B cell (primary cell): ENCODE measurements at places on chromosomes 16 and 17. TPM values are rescaled to one million over a fixed set of nuclear protein-coding genes. Genes with fewer than 3 reads are reported as not detected.

DNA sequence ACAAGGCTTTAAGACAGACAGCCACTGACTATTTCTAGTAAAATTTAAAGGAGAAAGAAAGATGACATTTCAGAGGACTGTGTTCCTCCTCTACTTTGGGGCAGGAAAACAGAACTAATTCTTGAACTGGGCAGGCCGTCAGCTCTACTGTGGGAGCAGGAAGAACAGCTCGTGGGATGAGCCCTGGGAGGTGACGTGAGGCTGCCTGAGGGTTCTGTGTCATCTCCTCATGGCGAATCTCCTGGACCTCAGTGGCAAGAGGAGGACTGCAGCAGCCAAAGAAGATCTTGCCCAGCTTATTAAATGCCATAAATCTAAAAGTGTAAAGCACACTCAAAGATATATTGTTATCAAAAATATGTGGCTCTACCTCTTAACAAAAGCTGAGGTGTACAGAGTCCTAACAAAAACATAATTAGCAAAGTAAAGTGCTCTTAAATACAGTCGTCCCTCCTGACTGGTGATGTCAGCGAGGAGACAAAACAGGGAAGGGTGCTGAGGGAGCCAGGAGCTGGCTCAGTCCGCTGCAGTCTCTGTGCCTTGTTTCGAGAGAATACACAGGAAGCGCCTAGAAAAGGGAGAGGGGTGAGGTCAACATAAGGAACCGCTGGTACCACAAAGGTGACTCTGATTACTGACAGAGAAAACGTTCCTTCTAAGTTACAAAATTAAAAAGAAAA is 58.0 kb downstream of the CREBBP start:
- DNase-seq: no peak

DNA sequence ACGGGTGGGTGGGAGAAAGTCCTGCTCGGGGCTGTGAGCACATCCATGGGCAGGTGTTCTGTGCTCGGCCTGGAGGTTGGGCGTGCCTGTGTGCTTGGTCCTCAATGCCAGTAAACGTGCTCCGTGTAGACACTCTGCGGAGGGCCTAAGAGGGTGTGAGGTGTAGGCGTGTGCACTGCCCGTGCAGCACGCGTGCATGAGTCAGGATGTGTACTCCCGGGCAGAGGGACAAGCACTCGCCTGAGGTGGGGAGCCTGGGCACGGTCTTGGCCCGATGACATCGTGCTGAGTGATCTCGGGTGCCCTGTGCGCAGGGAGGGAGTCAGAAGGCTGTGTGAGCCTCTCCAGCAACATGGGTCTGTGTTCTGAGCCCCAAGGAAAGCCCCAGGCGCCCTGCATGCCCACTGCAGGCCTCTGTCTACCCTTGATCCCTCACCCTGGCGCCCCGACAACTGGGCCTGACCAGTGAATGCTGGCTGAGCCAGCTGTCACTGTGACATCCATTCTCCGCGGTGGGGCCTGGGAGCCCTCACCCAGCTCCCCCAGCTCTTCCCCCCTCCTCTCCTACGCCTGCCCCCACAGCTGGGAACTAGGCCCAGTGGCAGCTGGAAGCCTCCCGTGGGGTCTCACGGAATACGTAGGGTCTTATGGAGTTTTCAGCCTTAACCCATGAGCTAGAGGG is 23.5 kb upstream of the NXPH3 start:
- DNase-seq: peak; percentile 5

DNA sequence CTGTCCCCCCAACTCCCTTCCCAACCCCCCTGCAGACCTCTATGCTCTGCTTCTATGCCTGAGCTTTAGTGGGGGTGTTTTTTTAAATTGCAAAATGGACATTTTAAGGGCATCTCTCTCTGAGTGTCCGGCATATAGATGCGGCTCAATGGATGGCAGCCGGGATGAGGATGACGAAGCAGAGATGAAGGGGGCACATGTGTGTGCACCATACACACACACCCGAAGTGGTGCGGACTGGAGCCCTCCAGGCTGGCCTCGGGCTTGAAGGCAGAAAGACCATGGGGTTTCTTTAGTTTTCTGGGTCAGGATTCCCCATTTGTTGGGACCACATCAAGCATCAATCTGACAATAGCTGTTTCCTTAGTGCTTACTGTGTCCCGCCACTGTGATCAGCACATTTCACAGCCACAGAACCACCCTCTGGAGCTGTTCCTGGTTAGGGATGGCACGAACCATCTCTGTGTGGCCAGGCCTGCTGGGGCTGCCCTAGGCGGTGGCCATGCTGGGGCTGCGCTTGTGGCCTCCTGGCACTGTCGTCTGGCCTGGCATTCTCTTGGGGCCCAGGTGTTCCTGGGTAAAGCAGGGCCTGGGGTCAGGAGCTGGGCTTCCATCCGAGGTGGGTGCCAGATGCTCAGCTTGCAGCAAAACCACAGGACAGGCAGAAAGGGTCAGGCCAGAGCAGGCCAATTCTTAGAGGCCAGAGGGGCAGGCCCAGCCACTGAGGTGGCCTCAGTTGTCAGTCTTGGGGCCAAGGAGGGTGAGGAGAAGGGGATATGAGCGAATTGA is 49.9 kb downstream of the NT5M start:
- no peak for DNase-seq

- peak; percentile 71 for DNase-seq
Observed at GRCh38 chr17:27651411-27652345, 20.7 kb downstream of the LGALS9 start.

GRCh38 chr16:47734987-47735594 is 274.0 kb downstream of the PHKB start:
- DNase-seq: no peak

DNA sequence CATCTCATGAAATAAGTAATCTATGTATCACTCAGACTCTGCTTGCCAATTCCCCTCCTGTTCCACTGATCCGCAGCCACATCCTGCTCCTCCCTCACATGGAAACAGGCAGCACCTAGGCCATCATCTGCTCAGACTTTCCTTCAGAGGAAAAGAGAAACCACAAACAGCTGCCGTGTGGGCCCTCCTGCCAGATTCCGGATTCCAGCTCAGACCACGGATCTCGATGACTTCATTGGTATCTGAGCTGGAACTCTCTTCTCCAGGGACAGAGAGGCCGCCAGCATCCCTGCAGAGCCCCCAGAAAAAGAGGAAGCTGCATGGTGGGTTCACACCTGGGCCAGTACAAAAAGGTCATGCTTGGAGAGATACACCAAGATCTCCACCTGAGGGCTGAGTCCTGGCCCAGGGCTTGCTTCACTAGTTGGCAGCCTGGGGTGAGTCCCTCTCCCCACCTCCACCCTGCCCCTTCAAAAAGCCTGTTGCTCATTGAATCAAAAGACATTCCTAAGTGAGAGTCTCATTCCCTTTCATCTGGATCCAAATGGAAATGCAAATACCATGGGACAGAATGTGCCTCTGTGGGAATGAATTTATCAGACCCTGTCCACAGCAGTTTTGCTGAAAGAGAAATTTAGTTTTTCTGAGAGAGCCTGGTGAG is 47.2 kb downstream of the HOXB1 start:
- peak; percentile 61 for DNase-seq

DNA sequence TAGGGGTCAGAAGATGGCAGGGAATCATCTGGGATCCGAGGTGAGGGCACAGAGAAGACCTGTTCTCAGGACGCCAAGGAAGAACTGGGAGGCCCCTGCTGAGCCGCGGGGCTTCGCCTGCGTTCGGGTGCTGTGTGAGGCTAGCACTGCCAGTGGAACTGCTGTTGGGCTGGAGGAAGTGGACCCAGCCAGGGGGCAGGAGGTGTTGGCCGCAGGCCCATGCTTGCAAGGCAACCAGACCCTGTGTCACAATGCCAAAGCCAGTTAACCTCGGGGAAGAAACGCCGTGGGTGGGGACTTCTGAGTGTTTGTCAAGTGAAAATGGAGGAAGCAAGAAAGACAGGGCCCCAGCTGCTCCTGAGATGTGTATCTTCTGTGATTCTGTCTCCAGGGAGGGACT is 185.5 kb downstream of the LGALS9B start:
- no peak for DNase-seq

DNA sequence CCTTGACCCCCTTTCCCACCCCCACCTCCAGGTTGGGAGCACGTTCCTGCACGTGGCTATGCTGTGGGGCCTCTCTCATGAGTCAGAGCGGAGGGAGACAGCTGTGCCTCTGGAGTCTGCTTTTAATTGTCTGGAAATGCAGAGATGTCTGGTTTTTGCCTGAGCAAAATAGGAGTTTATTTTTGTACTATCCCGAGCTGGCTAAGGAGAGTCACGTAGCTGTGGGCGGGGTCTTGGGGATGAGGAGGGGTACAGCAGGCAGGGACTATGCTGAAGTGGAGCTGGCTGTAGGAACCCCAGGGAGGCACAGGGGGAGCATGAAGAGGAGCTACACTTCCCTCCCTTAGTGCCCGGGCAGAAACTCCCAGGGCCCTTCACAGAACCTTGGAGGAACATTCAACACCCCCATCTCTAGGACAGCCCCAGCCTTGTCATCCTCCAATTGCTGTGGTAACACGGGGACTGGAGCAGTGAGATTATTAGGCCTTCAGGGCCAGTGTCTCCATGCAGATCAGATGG is 44.7 kb upstream of the LGALS9 start:
- no peak for DNase-seq

DNA sequence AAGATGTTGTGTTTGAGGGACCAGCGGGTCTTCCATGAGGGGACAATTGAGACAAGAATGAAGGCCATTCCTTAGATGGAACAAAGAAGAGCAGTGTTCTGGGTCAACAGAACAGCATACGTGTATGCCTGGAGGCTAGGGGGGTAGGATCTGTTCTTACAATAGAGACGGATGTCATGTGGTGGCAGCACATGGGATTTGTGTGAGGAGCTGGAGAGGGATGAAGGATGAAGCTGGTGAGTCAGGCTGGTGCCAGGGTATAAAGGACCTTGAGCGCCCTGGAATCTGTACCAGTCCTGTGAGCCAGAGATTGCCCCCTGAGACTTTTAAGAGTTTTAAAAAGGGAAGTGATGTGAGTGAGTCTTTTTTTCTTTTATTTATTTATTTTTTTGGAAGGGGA is 22.8 kb upstream of the WFDC1 start:
- no peak for DNase-seq

- DNase-seq: no peak
Observed at GRCh38 chr16:87554754-87555427, 47.4 kb upstream of the JPH3 start.

DNA sequence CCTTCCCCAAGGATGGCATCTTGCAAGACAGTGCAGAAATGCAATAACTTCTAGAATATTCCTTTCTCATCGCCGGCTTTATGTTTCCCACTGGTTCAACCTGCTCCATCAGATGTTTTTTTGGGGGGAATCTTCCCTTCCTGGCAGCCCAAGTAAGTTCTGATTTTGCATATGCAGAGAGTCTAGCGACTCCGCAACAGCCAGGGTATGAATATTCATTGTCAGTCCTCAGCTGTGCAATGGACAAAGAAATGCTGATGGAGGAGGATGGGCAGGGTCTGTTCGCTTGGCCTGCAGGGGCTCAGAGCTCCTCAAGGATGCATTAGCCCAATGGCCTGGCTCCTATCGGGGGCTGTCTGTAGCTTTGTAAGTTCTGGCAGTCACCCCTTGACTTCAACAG is 358.8 kb upstream of the CCL2 start:
- DNase-seq: no peak

DNA sequence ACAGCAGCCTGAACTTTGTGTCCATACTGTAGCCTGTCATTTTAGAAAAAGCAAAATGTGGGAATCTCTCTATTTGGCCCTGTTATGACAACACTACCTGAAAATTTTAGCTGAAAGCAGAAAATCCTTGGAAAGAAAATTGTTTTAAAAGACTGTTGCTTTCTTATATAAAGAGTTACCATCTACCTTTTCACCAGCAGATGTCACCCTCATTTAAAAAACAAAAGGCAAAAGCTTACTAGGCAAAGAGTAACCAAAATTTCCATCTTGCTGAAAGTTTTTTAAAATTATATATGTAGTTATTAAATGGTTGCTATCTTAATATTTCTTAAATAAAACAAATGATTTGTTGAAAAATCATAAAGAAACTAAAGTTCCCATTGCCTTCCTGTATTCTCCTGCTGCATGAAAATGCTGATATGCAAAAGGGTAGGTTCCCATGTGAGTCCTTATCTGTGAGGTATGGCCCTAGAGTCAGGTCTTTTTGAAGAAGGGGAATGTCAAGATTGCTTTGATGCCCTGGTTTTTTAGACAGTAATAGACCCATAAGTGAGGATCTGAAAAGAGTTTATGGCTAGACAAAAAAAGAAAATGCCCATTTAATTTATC is 61.0 kb downstream of the TNRC6C start:
- DNase-seq: peak; percentile 41

- peak; percentile 84 for DNase-seq
Observed at GRCh38 chr16:2473999-2474876, 689 bp upstream of the TBC1D24 start.

GRCh38 chr16:68022278-68022727 is 729 bp downstream of the DDX28 start:
- DNase-seq: no peak

DNA sequence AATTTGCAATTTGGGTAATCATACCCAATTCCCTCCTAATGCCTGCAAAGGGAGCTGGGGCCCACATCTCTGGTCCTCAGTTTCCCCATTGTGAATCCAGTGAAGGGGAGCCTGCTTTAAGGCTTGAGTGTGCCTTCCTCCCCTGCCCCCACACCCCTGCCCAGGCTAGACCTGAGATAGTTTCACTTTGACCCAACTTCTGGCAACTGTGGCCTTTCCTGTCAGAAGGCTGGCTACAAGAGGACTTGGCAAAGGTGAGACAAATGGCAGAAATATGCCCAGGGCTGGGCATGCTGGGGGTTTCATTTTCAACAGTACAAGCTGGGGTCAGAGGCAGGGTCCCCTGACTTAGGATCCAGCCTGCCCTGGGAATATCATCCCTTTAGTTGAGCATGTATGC is 10.0 kb downstream of the SOCS1 start:
- no peak for DNase-seq

DNA sequence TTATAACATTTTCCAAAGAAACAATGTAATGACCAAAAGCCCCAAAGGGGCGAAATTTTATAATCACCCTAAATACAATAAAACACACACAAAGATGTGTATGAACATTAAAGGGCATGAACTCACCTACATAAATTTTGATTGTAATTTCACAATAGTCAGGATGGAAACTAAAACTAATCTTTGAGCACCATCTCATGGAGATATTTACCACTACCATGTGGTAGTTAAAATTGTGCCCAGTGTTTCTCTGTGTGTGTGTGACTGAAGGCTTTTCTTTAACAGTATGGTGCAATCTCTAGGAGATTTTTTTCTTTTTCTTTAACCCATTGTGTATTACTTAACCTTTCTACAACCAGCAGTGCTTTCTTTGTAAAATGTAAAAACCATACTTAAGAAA is 19.7 kb upstream of the MEIOC start:
- peak; percentile 43 for DNase-seq

TAX1BP3 gene
- total RNA-seq: 17.1 and 17.7 TPM in 2 replicates

ABCA6 gene
- 0.75 and 1.4 TPM in 2 replicates for total RNA-seq

RAP1GAP2 gene
- 13.4 and 14.9 TPM in 2 replicates for total RNA-seq

CYTH1 gene
- 353 and 368 TPM in 2 replicates for total RNA-seq
